ENCODE measurements at places on chromosomes 5 and 9.

GRCh38 chr9:12494411-12494810 is 198.8 kb upstream of the TYRP1 start:
- DNase-seq: no peak

GRCh38 chr5:139178935-139179334 is 19.2 kb downstream of the SIL1 start:
- DNase-seq: no peak

DNA sequence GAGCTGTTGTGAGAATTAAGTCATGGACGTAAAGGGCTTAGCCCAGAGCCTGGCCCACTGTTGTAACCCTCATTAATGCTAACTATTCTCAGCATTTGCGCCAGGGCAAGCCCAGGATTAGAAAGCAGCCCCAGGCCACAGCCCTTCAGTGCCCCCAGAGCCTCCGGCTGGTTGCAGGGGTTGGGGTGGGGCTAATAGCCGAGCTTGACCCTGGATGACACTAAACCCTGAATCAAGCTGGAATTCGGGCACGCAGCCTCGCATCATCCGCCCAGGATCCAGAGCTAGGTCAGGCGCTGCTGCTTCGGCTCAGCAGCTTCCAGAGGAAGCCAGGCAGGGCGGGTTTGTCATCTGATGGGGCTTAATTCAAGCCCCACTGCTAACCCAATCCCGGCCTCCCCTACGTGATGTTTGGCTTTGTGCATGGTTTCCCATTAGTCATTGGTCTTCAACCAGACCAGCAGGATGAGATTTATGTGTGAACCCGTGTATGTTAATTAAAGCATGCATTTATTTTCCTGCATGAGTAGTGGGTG is 1.2 kb upstream of the MEGF9 start:
- DNase-seq: no peak

GRCh38 chr5:151892393-151892792 is 32.3 kb downstream of the GLRA1 start:
- no peak for DNase-seq

GRCh38 chr5:10307206-10308148 is at the start of gene CMBL:
TSS of gene CMBL (minus strand) at chr5:10307902. CDS start at chr5:10290762, 17,140 bp downstream.
- no peak for DNase-seq

- no peak for DNase-seq
Measured at GRCh38 chr5:153714798-153715197, 224.3 kb downstream of the GRIA1 start.

GRCh38 chr5:178211095-178212048 is 7.0 kb downstream of the HNRNPAB start:
- DNase-seq: no peak

DNA sequence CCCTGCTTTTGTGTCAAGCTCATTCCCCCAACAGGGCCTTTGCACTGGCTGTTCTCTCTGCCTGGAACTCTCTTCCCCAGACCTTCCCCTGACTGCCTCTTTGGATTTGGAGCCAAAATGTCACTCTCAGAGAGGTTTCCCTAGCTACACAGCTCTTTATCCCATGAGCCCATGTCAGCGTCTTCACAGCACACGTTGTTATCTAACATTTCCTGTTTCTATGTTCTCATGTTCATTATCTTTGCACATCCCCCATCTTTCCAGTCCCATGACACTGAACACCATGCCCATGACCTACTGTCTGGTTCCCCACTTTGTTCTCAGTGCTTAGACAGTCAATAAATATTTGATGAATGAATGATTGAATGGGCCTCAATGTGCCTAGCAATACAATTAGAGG is 26.3 kb upstream of the ARSI start:
- no peak for DNase-seq

Data from activated CD8-positive, alpha-beta memory T cell treated with anti-CD3 and anti-CD28 coated beads for 4 hours (primary cell).